ENCODE measurements at places on chromosomes 1 and 21.

GRCh38 chr21:42193721-42194120, 25.2 kb upstream of the ABCG1 start:
- DNase-seq = no peak

DNA sequence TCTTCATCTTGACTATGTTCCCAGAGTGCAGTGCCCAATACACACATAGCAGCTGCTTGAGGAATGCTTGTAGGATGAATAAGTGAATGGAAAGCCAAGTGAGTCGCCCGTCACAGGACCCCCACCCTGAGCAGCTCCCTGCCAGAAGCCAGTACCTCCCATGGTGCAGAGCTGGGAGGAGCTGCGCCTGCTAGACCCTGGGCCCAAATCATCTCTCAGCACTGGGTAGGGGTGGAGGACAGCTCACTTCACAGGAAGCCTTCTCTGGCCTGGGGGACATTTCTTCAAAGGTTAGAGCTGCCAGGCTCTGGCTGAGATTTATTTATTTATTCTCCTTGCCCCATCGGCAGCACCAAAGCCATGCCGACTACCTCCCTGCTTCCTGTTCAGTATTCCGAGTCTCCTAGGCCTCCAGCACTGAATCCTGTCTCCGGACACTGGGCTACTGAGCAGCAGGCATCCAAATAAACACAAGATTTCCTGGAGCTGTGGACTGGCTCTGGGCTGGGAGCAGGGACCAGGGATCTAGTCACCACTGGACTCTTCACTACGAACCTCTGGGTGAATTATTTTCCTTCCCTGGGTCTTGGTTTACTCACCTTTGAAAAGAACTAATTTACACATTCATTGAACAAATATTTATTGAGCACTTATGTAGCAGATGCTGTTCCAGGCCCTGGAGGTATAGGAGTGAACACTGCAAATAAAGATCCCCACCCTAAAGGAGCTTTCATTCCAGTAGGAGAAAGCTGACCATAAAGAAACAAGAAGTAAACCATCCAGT, 187.7 kb downstream of the TRABD2B start:
- DNase-seq = no peak

DNA sequence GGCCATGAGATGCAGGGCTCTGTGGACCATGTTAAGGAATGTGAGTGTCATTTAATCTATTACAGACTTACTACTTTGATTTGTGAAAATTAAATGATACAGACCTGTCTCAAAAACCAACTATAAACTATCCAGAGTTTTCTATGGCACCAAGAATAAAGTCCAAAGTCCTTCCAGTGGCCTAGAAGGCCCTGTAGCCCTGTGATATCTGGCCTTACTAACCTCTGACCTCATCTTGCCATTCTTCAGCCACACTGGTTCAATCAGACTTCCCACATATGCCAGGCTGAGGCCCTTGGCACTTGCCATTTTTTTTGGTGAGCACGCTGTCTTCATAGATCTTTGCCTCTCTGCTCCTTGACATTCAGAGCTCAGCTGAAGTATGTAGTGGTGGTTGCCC, 7.7 kb downstream of the NTPCR start:
- DNase-seq = no peak

DNA sequence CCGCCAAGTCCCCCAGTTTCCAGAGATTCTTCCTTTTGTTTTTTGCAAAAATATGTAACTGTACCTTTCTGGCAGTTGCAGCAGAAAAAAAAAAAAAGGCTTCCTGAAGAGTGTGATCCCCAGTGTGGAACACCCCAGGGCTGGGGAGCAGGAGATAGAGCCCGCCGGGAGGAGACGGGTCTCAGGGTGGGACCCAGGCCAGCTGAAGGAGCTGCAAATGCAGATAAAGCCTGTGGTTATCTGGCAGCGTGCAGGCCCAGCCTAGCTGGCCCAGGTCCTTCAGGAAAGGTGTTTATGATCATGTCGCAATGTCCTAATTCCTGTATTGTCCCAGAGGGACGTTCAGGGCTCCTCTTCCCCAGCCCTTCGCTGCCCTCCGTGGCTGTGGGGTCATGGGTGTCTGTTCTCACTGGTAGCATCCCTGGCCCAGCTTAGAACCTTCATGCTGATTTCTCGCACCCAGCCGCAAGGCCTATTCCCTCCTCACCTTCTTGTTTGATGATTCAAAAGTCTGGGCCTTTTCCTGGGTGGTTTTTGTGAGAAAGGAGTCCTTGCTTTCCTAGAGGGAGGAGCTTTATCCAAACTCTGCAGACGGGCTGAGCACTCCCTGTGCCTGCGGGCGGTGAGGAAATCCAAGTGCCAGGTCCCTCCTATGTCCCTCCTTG, 26.2 kb downstream of the RNF187 start:
- DNase-seq = no peak

DNA sequence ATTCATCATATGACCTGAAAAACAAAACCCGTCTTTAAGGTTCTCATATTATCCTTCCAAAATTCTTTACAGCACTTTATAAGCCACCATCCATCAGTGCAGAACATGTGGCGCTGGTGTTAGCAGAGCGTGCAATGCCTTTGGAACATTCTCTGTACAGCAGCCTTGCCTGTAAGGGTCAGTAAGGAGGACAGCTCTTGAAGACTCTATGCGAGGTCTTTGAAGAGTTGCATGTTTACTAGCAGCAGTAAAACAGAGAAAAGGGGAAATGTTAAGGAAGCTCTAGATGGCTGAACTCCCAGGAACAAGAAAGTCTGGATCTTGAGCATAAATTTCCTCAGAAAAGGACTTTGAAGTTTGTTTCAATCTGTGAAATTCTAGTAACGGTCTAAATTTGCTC, 365.6 kb downstream of the DUSP10 start:
- DNase-seq = no peak

DNA sequence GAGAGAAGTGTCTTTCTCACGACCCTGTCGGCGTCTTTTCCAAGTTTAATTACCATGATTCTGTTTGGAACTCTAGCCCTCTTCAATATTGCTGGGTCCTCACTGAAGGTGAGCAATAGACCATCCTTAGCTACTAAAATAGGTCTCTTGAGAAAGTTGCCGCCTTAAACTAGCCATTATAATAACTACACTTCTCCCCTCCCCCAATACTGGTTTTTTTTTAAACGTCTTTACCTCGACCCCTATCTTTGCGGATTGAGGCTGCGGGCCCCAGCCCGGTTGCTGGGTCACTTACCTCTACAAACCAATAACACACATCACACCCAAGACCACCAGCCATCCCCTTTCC, 672 bp downstream of the ENSA start:
- no peak for DNase-seq

Data from stimulated activated CD4-positive, alpha-beta T cell treated with anti-CD3 and anti-CD28 coated beads, TNF-alpha, amount 100 ng/mL, for 1 hour (primary cell).